Left forelimb (tissue), 1 donor: ENCODE measurements at places on chromosomes 3 and 15.

GRCh38 chr3:169278667-169279066 lies 384.8 kb downstream of the MECOM start:
- no peak for DNase-seq

GRCh38 chr3:72496051-72496670 lies 352.1 kb downstream of the SHQ1 start:
- peak; percentile 12 for DNase-seq

GRCh38 chr3:61454006-61454585 lies 107.3 kb upstream of the PTPRG start:
- no peak for DNase-seq

GRCh38 chr3:24299246-24299805 lies 195.3 kb downstream of the THRB start:
- no peak for DNase-seq

GRCh38 chr3:9497821-9498565 lies 55.6 kb downstream of the LHFPL4 start:
- no peak for DNase-seq

DNA sequence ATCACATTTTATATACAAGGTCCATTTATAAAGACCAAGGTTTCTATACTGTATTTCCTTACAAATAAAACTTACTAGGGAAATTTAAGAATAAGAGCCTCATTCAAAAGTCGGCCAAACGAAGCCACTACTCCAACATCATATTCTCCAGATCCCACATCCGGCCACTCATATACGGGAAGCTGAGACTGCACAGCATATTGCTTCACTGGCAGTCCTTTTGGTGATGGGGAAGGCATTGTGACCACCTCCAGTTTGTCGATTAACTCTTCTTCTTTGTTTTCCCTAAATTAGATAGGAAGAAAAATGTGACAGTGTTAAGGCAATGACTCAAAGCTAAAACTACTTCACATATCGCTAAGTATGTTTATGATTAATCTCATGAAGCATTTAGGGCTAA lies 2.7 kb downstream of the MTFMT start:
- DNase-seq, result no peak

- DNase-seq, result no peak
Observed at GRCh38 chr15:91142106-91142744, 42.2 kb downstream of the SV2B start.

DNA sequence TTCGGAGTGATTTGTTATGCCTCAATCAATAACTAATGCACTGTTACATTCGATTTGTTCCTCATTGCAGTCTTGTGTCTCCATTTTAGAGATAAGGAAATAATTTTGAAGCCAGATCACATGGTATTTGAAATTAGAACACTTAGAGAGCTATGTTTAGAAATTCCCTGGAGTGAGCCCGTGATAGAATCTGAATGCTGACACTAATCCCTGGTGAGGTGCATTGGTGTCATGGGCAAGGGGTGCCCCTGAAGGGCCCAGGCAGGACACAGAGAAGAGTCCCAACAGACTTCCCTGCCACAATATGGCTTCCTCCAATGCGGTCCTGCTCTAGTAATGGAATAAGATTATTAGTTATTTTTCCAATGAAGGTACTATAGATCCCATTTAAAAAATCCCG lies 223.0 kb downstream of the NR2F2 start:
- no peak for DNase-seq

- no peak for DNase-seq
Observed at GRCh38 chr3:158261371-158261991, 151.6 kb downstream of the RSRC1 start.

GRCh38 chr3:184693011-184693975 lies 18.6 kb downstream of the MAGEF1 start:
- DNase-seq, result peak; percentile 70
